ENCODE measurements at places on chromosomes 6 and 20.

DNA sequence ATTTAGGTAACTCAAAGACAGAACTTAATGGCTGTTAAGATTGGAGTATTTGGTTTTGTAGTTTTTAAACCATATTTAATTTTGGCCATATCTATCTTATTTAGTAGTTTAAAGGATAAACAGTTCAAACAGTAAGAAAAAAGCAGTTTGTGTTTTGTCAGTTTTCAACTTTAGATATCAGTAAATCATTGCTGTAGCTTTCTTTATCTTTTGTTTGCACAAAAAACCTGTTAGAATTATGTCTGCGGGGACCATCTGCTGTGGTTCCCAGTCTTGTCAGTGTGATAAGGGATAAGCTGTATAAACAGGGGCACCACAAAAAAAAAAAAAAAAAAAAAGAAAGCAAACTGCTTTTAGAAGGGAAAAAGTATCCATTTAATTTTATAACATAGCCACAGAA, 40.9 kb downstream of the CDKAL1 start:
- no peak for DNase-seq

DNA sequence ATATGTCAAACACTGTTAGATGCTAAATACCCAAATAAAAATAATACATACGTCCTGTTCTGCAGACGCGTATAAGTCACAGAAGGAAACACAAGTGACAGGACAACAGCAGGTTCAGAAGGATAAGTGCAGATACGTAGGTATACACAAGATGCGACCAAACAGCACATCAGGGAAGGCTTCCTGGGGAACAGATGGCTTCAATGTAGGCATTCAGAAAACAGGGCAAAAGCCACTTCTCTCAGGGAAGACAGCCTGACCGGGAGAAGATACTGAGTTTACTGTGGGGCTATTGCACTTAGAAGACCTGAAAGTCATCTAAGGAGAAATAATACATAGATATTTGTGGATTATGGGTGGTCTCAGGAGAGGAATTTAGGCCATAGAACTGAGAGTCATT, 1.9 kb downstream of the HLA-DPA1 start:
- DNase-seq: no peak

- DNase-seq: no peak
Observed at GRCh38 chr6:43953256-43953655, 174.0 kb downstream of the MRPL14 start.

- DNase-seq: no peak
Observed at GRCh38 chr20:577167-577791, 32.8 kb downstream of the TCF15 start.

DNA sequence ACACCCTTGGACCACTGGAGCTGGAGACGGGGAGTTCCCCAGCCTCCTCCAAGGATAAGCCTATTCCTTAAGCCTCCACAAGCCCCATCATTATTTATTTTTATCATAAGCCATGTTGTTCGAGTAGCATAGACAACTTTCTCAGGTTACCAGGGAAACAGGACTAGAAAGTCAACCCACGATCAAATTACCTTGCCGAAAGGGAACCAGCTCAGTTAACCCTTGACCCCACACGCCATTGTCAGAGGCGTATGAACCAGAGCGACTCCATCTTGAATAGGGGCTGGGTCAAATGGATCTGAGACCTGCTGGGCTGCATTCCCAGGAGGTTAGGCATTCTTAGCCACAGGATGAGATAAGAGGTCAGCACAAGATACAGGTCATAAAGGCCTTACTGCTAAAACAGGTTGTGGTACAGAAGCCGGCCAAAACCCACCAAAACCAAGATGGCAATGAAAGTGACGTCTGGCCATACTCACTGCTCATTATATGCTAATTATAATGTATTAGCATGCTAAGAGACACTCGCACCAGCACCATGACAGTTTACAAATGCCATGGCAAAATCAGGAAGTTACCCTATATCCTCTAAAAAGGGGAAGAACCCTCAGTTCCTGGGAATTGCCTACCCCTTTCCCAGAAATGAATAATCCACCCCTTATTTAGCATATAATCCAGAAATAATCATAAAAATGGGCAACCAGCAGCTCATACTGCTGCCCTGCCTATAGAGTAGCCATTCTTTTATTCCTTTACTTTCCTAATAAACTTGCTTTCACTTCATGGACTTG, 22.4 kb downstream of the SYNJ2 start:
- no peak for DNase-seq

GRCh38 chr20:38173237-38174156, 8.4 kb upstream of the TGM2 start:
- DNase-seq: no peak

- DNase-seq: no peak
Observed at GRCh38 chr6:12446394-12446793, 156.2 kb downstream of the EDN1 start.

DNA sequence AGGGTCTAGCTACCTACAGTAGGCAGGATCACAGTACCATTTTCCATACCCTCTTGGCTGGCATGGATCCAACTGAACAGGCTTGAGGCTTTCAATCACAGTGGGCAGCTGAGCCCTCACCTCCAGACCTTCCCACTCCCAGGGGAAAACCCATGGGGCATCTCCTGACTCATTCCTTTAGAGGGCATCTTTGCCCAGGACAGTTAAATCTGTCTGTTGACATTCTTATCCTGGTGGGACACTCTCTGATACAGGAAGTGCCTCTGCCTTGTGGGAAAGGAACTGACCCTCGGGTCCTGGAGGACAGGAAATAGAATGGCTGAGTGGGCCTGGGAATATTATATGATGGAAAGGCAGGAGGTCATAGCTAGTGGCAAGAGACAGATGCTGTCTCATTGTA, 10.2 kb upstream of the EPB41L1 start:
- no peak for DNase-seq

GRCh38 chr6:14047151-14047740, 70.3 kb upstream of the CD83 start:
- DNase-seq: no peak

DNA sequence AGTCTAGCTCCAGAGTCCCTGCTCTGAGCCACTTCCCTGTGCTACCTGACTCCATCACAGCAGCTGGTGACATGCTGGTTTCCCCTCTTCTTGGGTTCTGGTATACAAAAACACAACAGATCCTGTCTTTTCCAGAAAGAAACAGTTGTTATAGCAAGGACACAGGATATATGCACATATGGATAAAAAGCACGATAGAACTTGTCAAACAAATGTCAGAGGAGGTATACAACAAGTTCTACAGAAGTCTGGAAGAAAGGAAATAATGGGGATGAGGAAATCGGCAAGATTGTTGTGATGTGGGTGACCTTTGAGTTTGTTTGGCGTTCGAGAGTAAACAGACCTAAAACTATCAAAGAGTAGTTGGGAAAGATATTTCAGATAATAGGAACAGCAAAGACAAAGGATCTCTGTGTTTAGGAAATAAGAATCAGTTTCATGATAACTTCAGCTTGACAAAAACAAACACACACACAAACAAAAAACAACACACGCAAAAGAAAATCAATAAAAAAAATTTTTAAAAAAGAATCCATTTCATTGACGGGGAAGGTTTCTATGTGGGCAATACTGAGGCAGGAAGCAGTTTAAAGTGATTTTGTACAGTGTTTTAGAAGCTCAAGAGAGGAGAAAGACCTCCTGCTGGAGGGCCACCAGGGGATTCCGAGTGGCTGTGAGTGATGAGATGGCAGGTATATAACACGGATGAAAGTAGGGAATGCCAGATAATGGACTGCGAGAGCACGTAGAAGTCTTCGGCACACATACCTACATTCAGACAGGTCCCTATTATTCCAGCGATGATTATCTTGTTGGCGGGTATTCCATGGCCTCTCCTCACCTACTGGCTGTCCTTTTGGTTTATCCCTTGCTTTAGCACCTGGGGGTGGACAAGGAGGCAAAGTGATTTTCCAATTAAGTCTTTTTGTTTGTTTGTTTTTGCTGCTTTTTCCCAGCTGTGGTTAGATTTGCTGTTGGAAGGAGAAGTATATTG, 174.9 kb downstream of the HS3ST5 start:
- DNase-seq: no peak

- no peak for DNase-seq
Observed at GRCh38 chr6:120994573-120994967, 339.7 kb downstream of the TBC1D32 start.

DNA sequence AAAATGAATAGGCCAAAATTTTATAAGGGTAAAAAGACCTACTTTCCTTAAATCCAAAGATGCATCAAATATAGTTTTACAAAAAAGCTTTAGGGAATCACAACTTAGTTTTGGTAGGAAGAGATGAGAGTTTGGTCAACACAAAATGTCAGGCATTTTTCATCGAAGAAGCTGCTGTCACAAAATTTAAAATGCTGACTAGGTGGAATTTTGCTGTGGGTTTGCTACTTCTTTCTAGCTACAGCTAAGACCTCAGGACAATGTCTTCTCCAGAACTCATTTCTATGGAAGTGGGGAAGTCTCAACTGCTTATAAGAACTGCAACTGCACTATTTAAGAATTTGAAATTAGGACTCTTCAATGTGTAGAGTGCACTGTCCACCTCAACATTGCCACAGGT, 351.1 kb downstream of the HAO1 start:
- no peak for DNase-seq

DNA sequence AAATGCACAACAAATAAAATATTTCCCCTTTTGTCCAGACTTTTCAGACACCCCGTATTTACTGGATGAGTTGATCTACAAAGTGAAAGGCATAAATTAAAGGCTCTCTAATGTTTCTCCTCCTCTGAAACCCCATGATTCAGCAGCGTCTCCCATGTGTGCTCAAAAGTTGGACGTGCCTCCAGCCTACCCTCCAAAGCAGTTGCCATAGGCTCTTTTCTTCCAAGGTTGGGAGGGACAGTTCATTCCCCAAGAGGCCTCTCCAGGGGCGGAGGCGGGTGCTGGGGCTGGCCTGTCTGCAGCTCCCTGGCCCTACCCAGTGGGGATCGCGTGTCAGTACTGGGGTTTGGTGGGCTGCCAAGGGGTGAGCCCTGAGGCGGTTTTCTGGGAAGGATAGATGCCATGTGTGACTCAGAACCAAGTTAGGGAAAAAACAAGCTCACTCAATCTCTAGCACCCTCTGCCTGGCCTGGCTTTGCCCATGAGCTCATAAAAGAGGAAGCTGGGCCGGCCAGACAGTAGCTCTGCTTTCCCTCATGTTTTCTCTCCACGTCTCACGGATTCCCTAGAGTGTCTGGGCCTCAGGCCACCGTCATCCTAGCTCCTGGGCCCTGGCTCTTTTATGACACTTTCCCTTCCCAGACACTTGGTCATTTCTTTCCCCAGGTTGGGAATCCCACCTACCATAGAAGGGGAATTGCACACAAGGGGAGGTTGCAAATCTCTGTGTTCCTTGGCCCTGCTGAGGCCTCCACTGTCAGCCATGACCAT, 8.0 kb upstream of the IER3 start:
- DNase-seq: no peak
